ENCODE measurements at places on chromosomes 3 and 15.

DNA sequence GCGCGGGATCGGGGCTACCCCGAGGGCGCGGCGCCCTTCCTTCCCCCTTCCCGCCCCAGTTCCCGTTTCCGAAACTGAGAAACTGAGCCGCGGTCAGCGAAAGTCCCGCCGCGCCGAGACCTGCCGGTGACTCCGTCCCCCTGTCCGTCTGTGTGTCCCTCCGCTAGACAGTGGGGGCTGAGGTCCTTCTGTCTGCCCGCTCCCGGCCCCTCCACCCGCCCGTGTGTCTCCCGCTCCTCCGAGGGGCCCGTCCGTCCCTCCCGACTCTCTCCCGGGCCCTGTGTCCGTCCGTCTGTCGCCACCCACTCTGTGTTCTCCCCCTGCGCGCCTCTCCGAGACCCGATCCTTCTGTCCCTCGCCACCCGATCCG, 426 bp downstream of the PRKCD start:
- no peak for DNase-seq

- no peak for DNase-seq
These were observed 6.8 kb downstream of the GATA2 start for GRCh38 chr3:128486205-128486628.

DNA sequence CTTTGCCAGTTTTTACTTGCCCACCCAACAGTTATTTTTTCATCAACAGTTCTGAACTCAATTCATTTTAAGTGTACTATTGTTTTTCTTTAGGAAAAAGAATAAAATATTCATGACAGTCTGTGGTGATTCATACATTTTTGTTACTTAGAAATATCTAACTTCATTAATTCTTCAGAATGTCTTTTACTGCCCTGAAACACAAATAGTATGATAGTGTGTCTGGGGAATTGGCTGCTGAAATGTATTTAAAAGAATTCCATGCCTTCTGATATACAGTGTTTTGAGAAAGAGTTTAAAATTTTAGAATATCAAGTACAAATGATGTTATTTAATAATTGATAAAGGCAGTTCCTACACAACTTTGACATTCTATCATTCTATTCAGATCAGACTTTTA, 854.1 kb downstream of the NAALADL2 start:
- DNase-seq, result no peak

GRCh38 chr3:160987982-160988964, 116.9 kb downstream of the B3GALNT1 start:
- no peak for DNase-seq

DNA sequence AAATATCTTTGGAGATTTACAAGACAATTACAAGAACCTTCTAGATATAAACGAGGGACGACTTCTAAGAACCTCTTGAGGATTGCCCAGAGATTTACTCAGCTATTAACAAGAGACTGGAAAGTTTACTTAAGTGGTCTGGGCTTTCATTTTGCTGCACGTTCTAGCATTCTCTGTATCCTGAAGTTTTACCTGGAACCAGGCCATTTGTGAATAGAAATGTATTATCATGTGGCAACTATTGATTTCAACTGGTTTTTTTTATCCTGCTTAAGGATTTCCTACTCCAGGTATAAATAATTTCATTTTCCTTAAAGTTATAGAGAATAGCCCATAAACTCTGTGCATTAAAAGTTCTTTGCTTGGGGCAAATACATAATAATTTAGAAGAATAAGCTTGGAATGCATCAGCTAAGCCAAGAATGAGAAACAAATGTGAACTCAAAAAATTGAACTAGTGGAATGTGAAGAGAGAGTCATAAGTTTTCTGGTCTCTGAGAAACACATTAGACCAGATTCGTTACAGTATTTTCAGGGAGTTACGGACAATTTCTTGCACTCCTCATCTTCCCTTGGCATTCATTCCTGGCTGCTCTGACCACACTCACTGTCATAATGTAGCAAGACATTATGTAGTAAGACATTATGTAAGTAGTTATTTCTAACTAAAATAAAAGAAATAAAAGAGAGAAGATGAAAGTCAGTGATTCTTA, 1.3 kb downstream of the AQP9 start:
- no peak for DNase-seq

DNA sequence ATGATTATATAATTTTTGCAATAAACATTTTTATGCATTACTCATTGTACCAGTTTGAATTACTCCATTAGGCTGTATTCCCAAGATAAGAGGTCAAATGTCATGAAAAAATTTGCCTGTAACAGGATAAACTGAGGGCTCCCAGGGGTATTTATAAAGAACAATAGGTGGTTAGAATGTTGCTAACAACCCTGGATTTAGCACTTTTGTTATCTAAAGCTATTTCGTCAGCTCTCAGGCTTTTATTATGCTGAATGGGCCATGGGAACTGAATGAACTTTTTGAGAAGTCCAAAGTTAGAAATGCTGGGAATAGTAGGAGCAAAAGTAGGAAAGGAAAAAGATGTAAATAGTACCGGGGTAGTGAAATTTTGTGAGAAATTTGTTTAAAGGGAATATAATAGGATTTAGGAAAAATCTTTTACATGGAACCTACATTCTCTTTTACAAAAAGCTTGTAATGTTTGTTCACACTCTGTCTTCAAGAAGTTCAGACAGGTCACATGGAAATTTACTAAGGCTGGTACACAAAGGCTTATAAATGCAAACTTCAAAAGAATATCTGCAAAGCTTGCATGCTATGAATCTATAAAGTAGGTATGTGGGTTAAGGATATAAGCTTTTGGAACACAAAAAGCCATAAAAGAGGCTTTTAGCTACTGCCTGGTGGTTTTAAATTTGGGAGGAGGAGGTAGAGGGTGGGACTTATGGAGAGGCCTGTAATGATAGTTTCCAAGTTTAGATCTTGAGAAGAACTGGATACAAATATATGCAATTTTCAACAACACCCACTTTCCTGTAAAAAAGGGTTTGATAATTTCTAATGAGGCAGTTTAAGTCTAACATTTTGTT, 445.8 kb upstream of the NAALADL2 start:
- no peak for DNase-seq

DNA sequence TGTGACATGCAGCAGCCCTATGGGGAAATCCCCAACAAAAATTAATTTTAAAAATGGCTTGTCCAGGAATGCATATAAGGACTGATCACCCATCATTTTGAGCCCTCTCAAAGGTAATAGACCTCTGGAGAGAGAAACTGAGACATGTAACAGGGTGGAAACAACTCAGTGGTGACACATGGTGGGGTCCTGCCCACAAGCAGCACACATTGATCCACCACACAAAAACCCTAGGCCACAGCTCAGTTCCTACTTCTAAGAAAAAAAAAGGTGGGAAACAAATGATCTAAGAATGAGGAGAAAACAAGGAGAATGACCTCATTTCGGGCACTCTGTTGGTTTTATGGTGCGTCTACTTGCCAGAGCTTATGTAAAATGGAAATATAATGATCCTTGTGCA, 1.9 kb upstream of the SLC41A3 start:
- DNase-seq, result no peak

GRCh38 chr3:47057212-47057671, 77.8 kb downstream of the NBEAL2 start:
- no peak for DNase-seq

DNA sequence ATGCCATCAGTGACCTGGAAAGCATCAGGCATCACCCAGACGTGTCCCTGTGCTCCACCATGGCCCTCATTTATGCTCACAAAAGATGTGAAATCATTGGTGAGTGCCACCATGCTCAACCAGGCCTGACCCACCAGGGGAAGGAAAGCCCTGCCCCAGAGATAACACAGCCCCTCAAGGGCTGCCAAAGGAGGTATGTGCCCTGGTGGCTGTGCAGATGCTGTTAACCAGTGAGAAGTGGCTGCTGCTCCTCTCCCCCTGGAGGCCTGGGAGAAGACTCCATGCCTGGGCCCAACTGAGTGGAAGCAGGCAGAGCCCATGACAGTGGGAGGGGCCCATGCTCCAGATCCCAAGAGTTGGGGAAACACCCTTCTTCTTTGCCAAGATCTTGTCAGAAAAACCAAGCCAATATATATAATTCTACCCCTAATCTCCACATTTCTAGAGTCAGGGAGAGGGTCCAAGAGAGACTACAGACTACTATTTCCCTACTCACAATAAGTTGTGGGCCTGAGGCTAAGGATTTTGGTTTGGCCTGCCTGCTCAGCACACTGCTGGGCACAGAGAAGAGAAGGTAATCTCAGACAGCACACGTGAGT, 2.7 kb downstream of the TTC21A start:
- DNase-seq, result no peak

DNA sequence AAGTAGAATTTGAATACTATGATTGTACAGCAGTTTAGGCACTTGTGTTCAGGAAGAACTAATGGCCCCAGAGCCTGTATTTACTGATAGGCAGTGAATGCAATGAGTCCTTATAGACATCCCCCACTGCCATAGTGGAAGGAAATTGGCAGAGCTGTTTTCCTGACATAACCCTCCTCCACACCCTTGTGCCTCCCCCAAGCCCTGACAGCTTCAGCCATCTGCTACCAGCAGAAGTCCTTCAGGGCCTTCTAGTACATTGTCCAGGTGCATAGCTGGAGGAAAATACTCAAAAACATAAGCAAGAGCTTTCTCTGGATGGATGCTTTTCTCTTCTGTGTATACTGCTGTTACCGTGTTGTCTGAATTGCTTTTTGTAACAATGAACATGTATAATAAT, 20.6 kb downstream of the ARHGAP31 start:
- DNase-seq, result no peak

DNA sequence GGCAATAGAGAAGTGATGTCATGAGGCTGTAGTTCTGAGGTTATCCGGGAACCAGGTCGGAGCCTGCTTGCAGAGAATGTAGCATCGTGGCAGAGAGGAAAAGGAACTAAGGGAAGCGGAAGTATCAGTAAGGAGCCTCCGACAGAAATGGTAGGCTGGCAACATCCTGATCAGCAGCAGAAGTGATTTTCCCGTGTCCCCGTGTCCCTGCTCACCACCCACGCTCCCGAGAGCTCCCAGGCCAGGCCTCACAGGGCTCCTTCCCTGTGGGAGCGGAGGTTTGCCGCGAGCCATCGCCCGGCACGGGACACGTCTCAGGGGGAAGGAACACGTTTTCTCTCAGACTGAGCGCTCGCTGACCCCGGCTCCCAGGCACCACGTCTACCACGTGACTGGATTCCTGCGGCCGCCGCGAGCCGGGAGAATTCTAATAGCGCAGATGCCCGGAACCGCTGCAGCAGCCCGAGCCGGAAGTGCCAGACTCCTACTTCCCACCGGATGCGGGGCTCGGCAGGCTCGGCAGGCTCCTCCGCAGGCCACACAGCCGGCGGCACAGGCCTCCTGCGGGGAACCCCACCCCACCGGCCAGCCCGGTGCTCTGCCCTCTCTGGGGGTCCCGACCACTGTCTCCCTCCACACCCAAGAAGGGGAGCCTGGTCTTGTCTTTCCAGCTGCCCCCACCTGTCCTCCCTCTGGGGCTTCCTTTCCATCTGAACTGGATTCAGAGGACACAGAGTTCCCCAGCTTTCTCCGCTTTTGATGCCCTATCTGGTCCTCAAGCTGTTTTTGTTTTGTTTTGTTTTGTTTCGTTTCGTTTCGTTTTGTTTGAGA, 99.3 kb downstream of the BDH1 start:
- no peak for DNase-seq

DNA sequence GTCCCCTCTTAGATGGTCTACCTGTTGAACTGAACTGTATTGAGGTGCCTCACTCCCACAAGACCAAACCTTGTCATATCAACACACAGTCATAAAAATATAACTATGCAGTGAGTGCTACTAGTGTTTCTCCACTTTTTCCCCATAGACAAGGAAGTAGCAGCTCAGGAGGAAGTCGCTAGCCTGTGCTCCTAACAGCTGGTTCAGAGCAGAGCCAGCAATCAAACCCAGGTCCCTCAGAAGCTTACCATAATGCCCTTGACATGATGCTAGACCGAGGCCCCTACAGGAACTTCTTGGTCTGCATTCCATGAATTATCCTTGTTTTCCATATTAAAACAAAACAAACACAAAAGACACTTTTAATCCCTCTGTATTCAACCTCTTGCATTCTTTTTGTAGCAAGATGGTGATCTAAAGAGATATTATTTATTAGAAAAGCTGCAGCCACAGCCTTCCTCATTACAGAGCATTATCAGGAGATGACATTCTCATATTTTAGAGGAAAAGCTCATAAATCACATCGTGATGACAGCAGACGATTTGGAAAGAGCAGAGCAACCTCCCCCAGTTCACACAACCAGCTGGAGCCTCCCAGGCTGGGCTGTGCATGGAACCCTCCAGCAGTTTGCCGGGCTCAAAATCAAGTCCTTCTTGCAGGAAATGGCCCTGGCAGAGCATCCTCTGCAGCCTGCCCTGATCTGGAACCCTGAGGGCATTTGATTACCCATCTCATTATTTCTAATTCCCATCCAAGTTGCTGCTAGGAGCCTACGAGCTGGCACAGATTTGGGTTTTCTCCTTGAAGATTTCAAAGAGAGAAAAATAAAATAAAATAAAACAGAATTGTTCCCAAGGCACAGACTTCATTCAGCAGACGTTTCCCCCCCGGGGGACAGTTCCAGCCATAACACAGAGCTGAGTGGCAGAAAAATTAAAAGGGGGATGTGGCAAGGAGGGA, 118.8 kb downstream of the SRGAP3 start:
- no peak for DNase-seq

- no peak for DNase-seq
These were observed 520.0 kb downstream of the GABRG3 start for GRCh38 chr15:27490867-27491595.

- DNase-seq, result no peak
These were observed 11.4 kb downstream of the ANPEP start for GRCh38 chr15:89802986-89803824.

GRCh38 chr3:104257486-104257885, 1109.2 kb upstream of the ALCAM start:
- DNase-seq, result no peak

DNA sequence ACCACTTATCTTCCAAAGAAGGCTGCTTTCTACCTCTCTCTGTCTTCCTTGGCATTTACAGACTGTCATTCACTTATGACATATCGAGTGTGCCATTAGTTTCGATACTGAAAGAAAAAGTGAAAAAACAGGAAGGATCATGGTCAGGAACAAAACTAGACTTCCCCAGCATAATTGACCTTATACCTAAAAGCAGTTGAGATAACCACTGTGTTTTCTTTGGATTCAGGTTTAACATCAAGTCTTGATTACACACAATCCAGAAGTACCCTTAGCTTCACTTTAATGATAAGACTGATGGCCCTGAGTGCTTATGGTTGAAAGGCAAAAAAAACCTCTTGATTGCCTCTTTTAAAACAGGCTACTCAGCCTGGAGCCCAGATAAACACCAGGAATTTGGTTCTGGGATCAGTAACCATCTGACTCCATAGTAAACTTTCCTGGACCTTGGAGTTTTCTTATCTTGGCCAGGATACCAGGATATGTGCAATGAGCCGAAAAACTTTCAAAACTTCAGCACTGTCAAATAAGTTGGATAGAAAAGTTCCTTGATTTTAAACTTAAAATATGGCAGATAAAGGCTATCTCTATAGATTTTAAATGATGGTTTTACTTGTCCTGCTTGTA, 5.0 kb upstream of the UACA start:
- no peak for DNase-seq
